ENCODE measurements at places on chromosomes 5 and 9.

GRCh38 chr5:1463326-1464095, 18.3 kb upstream of the SLC6A3 start:
- no peak for DNase-seq

GRCh38 chr9:123268465-123269259, at the start of gene STRBP:
Gene STRBP (minus strand): TSS chr9:123268586. CDS start chr9:123184134, 84,452 bp downstream.
- peak; percentile 88 for DNase-seq

GRCh38 chr5:882253-883183, 10.1 kb downstream of the BRD9 start:
- no peak for DNase-seq

DNA sequence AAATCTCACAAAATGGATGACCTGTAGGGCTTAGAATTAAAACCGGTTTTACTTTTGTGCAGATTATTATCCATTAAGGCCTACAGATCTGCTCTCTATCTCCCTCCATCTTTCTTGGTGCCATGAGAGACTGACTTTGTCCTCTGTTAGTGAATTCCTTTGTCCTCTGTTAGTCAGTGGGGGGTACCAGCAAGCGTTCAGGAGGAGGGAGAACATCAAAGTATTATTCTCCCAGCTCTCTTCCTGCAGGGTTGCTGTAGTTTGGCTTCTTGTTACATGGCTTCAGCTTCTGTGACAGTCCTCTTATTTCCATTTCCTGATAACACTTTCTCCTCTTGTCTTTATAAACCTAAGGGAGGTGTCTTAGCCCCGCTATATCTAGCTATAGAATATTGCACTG, 850.5 kb upstream of the SEMA6A start:
- DNase-seq: no peak

GRCh38 chr9:92133949-92134604, 18.9 kb upstream of the SPTLC1 start:
- DNase-seq: peak; percentile 58

GRCh38 chr9:99515895-99516656, 294.0 kb downstream of the SEC61B start:
- DNase-seq: no peak

- DNase-seq: no peak
Measured at GRCh38 chr9:20043461-20043860, 254.6 kb upstream of the SLC24A2 start.

DNA sequence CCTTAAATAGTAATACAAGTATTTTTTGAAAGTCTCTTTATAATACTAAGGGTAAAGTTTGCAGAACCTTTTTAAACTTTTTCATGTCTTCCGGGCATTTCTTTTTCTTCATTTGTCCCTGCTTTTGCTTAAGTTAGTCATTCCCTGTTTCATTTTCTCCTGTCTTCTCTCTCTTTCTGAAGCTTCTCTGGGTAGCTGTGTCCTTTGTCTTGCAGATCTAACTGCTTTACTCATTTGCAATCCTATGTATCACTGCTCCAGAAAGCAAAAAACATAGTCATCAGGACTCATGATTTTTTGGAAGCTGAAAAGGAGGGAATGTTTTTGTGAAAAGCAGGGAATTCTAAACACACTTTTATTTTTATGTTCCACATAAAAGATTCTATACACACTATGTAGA, 301.7 kb downstream of the MRPS30 start:
- DNase-seq: no peak

- no peak for DNase-seq
Measured at GRCh38 chr5:176360894-176361436, 599 bp downstream of the KIAA1191 start.

GRCh38 chr5:98780390-98780789, 6.9 kb downstream of the RGMB start:
- no peak for DNase-seq

GRCh38 chr9:134995792-134996120, 78.0 kb upstream of the FCN1 start:
- DNase-seq: no peak

DNA sequence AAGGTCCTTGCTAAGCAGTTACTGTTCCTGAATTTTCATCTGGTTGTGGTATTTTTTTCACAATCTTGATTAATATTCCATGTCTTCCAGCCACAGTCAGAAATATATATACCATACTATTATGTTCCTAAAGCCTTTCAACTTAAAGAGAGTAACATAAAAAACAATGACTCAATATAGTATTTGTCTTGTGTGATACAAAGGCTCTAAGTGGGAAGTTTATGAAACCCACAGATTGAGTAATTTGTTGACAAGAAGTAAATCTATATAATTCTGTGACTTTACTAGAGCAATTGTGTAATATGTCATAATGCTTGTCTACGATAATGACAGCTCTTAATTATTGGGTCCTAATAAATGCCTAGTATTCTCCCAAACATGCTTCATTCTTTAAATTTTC, 509.4 kb downstream of the ISL1 start:
- DNase-seq: no peak

Data from stimulated activated CD4-positive, alpha-beta T cell treated with anti-CD3 and anti-CD28 coated beads, Interleukin-2, amount 100 ng/mL, for 4 hours (primary cell).